ENCODE measurements at places on chromosomes 6 and 20.

DNA sequence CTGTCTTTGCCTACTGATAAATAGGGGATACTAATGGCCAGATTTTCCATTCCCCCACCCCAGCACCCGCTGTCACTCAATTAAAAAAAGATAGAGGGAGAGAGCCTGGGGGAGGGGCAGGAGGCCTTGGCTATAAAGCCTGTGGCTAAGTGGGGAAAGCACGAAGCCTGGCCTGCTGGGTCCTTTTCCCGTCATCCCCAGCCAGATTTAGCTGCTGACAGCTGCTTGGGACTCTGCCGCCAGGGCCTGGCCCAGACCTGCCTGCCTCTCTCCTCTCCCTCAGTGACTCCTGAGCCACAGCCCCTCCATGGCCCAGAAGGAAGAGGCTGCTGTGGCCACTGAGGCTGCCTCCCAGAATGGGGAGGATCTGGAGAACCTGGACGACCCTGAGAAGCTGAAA, at the start of gene APOBEC2:
Gene APOBEC2 (plus strand): TSS at position 162 of the 400 bp plus-strand sequence. CDS start 146 bp downstream, at position 308.
- no peak for DNase-seq

DNA sequence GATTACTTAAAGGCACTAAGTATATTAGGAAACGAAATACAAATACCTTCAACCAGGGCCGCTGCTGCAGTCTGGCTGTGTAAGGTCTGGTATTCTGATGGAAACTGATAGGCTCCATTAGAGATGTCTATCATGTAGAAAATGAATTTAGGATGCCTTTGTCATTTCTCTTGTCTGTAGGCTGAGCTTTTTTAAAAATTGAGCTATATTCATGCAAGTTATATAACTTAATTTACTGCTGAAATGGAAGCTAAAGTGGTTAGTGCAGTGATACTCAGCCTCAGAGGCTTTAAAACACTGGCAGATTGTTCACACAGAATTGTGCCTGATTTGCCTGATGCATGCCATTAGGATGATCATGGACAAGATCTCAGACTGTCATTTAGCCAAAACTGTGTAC, 286.2 kb upstream of the QKI start:
- DNase-seq = no peak

DNA sequence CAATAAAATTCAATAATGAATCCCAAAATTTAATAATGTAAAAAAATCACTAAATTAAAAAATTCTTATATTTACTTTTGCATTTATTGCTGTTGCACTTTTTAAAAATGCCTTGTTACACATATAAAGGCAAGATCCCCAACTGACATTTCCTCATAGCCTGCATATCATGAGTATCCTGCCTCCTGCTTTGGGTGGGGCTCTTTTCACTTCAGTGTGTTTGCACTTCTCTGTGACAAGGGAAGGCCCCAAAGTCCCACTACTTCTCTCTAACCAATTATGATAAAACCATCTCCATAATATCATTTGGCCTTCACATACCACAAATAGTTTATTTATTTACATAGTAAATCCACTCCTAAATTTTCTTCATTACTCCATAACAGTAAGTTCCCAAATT, 446.1 kb upstream of the MARCKS start:
- no peak for DNase-seq

DNA sequence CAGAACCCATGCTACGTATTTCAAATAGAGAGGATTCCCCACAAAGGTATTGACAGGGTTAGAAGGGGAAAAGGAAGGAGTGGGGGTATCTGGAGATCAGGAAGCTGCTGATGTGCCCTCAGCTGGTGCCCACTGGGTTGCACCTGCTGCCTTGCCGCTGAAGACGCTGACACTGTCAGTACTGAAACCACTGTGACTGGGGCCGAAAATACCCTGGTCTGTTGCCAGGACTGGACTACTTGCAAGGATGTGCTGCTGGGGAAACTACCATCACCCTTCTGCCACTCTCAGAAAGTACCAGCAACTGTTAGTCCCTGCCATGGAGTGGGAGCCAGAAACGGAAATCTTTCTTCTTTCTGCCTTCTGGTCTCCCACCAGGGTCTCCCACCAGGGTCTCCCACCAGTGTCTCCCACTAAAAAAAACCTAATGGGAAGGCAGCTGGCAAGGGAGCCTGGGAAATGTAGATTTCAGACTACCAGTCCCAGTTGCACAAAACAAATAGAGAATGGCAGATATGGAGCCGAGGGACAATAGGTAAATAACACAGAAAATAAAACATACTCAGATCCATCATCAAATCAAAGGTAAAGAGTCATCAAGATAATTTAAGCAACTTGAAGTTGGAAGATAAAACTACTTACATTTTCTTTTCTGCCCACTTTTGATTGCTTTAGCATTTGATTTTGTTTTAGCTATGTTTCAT, 204.8 kb downstream of the TPBG start:
- no peak for DNase-seq

- DNase-seq = no peak
Observed at GRCh38 chr20:50335866-50336265, 145.2 kb downstream of the CEBPB start.

- no peak for DNase-seq
Observed at GRCh38 chr6:72589096-72589495, 32.8 kb upstream of the KCNQ5 start.

DNA sequence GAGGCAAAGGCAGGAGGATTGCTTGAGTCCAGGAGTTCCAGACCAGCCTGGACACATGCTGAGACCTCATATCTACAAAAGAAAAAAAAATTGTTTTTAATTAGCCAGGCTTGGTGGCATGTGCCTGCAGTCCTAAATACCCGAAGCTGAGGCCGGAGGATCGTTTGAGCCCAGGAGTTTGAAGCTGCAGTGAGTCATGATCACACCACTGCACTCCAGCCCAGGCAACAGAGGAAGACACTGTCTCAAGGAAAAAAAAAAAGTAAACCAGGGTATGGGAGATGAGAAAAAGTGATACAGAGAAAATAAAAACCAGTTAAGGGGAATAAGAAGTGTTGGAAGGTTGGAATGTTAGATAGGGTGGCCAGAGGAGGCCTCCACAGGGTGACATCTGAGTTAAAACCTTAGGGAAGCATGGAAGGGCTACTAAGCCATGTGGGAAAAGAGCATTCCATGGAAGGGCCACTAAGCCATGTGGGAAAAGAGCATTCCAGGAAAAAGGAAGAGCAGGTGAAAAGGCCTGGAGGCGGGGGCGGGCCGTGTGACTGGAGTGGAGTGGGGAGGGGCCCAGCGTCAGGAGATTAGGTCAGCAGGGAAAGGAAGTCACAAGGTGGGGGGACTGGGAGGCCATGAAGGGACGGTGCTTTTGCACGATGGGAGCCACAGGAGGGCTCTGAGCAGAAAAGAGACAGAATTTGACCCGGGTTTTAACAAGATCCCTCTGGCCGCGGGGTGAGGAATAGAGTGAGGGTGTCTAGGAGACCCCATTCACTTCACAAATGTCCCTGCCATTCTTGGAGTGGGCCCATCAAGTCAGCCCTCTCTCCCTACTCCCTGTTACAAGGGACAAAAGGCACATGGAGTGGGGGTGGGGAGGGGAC, 18.3 kb downstream of the CPNE5 start:
- peak; percentile 37 for DNase-seq

GRCh38 chr6:16706911-16707783, 54.1 kb downstream of the ATXN1 start:
- no peak for DNase-seq

- DNase-seq = no peak
Observed at GRCh38 chr20:56504373-56505005, 20.1 kb upstream of the FAM209A start.

DNA sequence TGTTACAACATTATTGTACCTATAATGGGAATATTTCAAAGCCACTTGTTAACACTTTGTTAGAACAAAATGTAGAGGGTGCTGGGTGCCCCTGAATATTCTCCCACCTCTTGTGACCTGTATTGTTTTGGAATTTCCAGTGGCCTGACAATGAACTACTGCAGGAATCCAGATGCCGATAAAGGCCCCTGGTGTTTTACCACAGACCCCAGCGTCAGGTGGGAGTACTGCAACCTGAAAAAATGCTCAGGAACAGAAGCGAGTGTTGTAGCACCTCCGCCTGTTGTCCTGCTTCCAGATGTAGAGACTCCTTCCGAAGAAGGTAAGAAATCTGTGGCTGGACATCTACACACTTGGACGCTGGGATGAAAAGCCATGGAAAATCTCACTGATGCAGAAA, 28.9 kb downstream of the PLG start:
- DNase-seq = no peak

- DNase-seq = no peak
Observed at GRCh38 chr6:46352541-46353268, 138.5 kb downstream of the RCAN2 start.

DNA sequence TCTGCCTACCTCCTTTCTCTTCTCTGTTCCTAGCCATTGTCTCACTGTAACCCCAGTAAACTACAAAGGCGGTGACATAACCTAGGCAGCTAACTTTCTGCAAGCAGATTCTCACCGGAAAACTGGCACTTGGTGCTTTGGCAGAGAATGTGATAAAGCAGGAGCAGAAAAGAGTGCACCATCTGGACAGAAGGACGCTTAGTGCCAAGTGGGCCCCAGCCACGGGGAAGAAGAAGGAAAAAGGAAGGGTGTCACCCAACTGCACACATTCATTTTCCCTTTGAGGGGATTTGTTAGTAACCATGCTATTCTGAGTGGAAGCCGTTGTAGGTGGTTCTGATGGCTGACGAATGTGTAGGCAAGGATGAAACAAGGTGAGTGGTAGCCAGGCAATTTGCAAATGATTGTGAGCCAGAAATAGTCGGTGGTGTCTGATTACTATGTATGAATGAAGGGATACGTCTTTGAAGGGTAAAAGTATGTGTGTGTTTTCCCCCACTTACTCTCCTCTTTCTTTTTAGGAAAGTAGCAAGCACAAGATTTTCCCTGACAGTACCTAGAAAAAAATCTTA, 148.3 kb upstream of the STXBP5 start:
- DNase-seq = no peak

GRCh38 chr6:28240471-28240870, 11.6 kb downstream of the ZKSCAN4 start:
- no peak for DNase-seq

- no peak for DNase-seq
Observed at GRCh38 chr20:40724566-40724965, 35.5 kb upstream of the MAFB start.

DNA sequence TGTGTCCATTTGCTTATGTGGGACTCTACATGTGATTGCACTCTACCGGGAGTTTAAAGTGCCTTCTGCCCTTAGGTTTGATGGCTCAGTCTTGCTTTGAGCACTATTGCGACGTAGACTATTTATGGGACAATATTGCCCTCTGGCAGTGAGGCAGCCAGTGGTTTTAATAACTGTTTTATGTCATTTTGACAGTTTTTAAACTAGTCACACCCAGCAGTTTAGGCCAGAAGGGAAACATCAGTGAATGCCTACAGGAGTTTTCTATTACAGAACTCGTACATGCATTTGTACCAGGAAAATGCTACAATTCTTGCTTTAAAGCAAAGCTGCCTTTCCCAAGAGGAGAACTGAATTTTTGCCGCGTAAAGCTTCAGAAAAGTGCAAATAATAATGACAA, 813.7 kb downstream of the KIF16B start:
- DNase-seq = peak; percentile 32

DNA sequence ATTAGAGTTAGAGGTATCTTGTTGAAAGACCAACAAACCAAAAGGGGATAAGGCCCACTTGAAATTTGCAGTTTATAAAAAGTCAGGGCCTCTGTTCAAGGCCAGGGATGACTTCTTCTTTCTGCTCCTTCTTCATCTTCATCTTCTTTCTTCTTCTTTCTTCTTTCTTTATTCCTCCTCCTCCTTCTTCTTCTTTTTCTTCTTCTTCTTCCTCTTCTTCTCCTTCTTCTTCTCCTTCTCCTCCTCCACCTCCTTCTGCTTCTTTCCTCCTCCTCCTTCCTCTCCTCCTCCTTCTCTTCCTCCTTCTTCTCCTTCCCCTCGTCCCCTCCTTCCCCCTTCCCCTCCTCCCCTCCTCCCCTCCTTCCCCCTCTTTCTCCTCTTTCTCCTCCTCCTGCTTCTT, 18.4 kb upstream of the ZNF292 start:
- DNase-seq = no peak

DNA sequence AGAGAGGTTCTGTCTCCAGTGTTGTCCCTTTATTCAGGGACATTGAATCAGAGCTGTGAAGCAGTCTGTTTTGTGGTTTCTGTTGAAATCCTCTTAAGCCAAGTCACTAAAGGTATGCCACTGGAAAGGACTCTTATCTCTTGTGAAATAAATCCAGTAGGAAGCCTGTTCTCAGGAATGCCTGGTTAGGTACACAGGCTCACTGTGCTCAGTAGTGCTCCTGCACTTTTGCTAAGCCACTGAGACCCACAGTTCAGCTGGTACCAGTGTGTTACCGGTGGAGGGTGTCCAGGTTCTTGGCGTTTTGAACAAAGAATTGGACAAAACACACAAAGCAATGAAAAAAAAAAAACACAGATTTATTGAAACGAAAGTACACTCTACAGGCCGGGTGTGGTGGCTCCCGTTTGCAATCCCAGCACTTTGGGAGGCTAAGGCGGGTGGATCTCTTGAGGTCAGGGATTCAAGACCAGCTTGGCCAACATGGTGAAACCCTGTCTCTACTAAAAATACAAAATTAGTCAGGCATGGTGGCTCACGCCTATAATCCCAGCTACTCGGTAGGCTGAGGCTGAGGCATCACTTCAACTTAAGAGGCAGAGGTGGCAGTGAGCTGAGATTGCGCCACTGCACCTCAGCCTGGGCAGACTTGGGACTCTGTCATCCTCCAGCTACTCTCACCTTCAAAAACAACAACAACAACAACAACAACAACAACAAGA, 186.1 kb downstream of the JARID2 start:
- DNase-seq = no peak

GRCh38 chr6:38865521-38866174, 150.5 kb downstream of the DNAH8 start:
- DNase-seq = no peak

- DNase-seq = no peak
Observed at GRCh38 chr6:96913621-96914020, 10.9 kb upstream of the KLHL32 start.

DNA sequence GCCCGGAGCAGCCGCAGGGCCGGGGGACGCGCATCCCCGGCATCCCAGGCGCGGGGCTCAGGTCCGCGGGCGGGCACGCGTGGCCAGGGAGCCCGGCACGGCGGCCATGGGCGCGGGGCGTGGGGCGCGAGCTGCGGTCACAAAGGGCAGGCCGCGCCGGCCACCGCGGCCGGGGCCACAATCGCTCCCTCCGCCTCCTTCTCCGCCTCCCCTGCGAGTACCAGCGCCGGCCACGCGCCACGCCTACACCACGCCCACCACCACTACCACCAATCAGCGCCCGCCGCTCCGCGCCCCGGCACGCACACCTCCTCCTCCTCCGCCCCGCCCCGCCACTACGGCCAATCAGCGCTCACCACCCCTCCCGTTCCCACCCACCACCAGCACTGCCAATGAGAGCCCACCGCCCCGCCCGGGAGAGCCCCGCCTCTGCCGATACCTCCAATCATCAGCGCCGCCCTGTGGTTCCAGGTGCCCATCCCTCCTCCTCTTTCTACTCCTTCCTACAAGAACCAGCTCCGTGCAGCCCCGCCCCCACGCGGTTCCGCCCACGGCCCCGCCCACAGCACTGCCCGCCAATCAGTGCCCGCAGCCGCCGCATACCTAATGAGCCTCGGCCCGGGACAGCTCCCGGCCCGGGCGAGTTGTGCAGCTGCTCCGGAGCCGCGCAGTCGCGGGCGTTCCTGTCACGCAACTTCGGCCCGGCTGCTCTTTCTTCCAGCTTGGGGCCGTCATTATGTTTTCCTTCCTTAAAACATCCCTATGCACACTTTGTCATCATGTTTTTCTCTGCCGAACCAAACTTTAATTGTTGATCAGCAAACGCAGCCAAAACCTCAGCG, at the start of gene RPS6KA2:
Gene RPS6KA2 (minus strand): TSS at position 219 of the 842 bp plus-strand sequence. CDS start 232 bp downstream, outside the sequence.
- DNase-seq = peak; percentile 96
